NCI-H1092 treated with DMSO at 0.1 percent for 48 hours (cell line): ENCODE measurements at places on chromosomes 12 and 14.

DNA sequence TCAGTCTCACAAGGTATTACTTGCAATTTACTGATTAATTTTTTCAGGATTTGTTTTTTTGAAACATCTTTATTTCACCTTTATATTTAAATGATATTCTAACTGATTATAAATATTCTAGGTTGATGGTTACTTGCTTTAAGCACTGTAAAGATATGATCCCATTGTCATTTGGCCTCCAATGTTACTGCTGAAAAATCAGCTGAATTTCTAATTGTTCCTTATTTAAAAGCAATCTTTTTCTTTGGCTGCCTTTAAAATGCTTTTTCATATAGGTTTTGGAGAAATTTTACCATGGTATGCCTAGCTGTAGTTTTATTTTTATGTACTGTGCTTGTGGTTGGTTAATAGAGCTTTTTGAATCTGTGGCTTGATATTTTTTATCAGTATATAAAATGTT lies 275.6 kb upstream of the PPFIA2 start:
- no peak for DNase-seq

- no peak for DNase-seq
These were observed 424.2 kb downstream of the BCL11B start for GRCh38 chr14:98847521-98848468.

- DNase-seq, result no peak
These were observed 27.7 kb downstream of the CEP170B start for GRCh38 chr14:104892531-104893434.

GRCh38 chr12:32379213-32379612 lies 20.1 kb upstream of the FGD4 start:
- DNase-seq, result no peak

- DNase-seq, result no peak
These were observed 6.0 kb downstream of the GLT1D1 start for GRCh38 chr12:128859311-128859710.

GRCh38 chr12:32671930-32672780 lies 6.9 kb upstream of the DNM1L start:
- DNase-seq, result peak; percentile 88

GRCh38 chr14:56394826-56395530 lies 184.6 kb upstream of the TMEM260 start:
- DNase-seq, result no peak

DNA sequence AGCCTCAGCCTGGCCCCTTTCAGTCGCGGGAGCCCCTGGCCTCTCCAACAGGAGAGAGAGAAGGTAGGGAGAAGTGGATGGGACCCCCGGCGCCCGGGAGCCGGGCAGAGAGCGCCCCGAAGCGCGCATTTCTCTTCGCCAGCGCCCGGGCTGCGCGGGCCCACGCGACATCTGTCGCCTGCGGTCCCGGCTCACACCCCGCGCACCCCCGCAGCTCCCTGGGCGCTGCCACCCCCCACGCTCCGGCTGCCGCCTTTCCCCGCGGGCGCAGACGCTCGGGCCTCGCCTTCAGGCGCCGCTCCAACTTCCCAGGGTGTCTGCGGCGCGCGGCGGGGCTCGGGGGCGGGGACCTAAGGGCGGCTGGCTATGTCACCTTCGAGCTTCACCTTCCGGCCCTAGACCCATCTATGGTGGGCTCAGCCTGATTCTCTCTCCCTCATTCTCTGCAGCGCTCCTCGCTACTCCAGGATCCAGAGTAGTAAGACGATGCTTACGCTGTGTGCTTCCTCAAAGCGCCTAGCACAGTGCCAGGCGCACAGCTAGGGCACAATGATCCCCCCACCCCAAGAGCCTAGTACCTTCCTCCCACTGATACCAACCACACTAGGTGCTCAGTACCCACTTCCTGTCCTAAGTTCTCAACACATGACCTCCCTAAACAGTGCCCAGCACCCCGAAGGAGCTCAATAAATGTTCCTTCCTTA lies 1.6 kb downstream of the HRK start:
- no peak for DNase-seq

DNA sequence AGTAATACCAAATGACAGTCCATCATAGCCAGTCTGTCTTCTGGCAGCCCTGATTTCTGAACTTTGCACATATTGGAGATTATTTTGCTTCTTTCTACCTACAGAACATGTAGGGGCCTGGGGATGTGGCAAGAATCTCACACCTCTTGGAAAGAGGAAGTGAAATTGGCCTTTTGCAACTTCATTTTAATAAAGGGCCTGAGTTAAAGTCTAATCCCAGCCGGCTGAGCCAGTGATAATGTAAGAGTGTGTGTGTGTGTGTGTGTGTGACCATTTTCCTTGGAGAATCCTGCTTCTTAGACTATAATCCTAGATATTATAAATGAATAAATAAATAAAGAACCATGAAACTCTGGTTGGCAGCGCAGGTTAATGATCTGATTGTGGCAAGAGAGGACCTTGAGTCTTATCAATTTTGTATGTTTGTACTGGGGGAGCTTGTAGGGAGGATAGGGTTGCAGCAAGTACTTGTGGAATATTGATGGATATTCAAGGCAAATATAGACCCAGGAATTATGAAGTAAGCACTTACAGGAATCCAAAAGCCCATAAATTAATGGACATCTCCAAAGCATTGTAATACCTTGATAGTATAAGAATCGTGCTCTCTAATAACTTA lies 233.2 kb upstream of the AMIGO2 start:
- DNase-seq, result no peak

GRCh38 chr12:107027636-107028053 lies 40.7 kb upstream of the MTERF2 start:
- peak; percentile 72 for DNase-seq

- no peak for DNase-seq
These were observed 26.1 kb upstream of the MYF6 start for GRCh38 chr12:80681287-80681686.

GRCh38 chr12:57712701-57713100 lies 18.8 kb downstream of the OS9 start:
- DNase-seq, result no peak

DNA sequence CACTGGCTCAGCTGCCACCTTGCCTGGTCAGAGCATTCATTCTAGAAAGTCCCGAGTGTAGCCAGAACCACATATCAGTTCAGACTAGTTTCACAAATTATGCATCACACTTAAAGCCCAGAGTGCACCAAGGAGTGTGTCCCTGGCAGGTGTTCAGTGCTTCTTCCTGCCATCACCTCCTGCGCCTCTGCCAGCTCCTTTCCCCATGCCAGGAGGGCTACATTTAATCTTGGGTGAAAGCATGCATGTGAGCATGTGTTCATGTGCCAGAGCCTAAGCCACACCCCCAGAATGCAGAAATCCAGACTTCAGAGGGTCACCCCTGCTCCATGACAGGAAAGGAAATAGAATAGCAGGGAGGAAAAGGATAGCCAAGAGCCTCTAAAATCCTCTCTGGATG lies 381.6 kb downstream of the DPF3 start:
- DNase-seq, result no peak

DNA sequence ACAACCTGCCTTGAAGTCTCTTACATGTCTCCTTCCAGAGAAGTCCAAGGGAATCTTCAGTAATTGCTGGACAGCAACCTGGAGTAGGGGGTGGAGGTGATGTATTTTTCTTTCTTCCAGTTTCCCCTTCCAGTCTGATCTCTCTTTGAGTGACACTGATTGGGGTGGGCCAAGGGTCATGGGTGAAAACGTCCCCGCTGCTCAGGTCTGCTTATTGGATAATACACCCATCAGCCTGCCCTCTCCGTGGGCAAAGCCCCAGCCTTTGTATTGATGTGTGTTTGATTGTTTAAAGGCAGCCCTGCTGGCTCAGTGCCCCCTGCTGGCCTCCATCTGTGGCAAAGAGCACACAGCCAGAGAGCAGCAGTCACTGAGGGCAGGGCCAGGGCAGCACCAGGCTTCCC lies 35.7 kb upstream of the ATP2A2 start:
- no peak for DNase-seq
